AG20443 (cell line): ENCODE measurements at places on chromosomes 6 and 20.

GRCh38 chr6:5778317-5778857 is 228.3 kb downstream of the NRN1 start:
- no peak for DNase-seq

GRCh38 chr20:24838546-24839535 is 110.2 kb upstream of the CST7 start:
- DNase-seq, result peak; percentile 72

DNA sequence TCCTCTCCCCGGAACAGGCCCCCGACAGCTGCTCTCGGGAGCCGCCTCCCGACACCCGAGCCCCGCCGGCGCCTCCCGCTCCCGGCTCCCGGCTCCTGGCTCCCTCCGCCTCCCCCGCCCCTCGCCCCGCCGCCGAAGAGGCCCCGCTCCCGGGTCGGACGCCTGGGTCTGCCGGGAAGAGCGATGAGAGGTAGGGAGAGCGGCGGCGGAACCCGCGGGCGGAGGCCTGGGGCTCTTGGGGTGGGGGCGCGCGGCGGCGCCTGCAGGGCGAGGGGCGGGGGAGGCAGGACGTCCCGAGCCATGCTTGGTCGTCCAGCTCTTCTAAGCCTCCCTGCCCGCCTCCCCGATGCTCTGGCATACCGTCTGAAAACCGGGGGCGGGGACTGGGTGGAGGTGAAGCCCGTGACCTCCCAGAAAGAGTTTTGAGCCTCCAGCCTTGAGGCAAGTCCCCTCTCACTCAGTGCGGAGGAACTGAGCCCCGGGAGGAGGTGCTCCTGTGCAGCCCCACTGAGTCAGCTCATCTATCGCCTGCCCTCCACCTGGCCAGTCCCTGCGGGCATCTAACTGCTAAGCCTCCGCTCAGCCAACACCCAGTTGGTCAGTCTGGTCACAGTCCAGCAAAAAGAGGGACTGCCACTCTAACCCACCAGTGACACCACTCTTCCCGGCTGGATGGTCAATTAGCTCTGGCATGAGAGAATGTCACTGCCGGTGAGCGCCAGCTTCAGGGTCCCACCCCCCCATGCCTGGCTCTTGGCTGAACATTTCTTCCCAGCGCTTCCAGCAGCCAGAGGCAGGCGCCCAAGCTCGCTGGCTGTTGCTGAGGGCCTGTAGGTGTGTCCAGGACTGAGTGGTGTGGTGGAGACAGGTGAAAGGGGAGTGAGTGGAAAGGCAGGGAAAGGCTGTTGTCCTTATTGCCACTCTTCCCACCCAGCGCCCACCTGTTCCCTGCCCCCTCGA is 482 bp downstream of the DDR1 start:
- DNase-seq, result peak; percentile 58

DNA sequence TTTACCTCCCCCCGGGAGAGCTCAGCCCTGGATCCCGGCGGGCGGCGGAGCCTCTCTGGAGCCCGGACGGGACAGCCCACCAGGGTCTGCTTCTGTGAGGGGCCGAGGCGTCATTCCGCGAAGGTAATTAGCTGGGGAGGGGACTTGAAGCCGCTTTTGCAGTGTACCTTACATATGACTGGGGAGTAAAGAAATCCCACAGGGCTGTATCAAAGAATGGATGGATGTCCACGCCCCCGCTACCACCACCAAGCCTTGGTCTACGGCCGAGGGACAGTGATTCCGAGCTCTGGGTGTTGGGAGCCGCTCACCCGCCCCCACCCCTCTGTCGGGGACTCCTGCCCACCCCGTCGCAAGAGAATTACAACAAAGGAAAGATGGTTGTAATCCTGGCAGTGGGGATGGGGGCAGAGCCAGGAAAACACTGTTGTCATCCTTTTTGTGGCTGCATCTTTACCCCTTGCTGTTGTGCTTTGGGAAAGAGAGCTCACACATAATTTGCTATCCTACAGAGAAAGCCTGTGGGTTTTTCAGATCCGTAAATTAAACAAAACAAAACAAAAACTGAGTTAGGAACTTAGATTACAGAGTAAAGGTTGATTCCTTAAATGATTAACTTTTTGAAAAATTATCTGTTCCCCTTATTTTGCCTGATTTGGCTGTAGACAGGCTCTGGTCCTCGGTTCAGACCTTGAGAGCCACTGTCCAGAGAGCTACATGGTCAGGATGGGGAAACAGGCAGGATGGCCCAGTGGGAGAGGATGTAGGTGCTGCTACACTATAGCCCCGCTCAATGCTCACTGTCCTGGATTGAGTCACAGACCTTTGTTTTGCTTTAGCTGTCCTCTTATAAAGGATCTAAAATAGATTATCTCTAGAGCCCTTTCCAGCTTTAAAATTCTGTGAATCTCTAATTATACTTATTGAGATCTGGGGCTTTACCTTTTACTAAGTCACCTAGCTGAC is 997 bp upstream of the FBXO30 start:
- DNase-seq, result peak; percentile 58

GRCh38 chr6:94362061-94362864 is 942.9 kb upstream of the EPHA7 start:
- DNase-seq, result no peak

DNA sequence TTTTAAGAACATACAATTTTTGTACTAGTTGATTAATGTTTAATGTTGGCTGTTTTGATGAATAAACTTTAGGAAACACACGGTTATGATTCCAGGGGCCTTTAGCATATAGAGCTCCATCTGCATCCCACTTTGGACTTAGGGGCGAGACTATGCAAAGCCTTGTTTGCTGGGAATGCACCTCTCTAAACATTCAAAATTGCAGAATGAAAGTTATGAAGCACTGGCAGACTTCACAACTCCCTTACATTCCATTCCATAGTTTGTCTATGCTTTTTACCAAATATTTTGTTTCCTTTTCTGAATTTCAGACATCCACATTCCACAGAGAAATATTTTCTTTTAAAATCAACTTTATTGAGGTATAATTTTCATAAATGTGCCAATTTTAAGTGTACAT is 10.3 kb upstream of the TCP11 start:
- DNase-seq, result no peak

GRCh38 chr20:45780159-45780558 is 11.5 kb downstream of the WFDC3 start:
- DNase-seq, result no peak

GRCh38 chr6:1636971-1637871 is 27.5 kb downstream of the FOXC1 start:
- no peak for DNase-seq

- no peak for DNase-seq
Observed at GRCh38 chr20:1438361-1438760, 28.3 kb downstream of the NSFL1C start.

- DNase-seq, result no peak
Observed at GRCh38 chr20:40942006-40942405, 86.6 kb upstream of the TOP1 start.

- DNase-seq, result peak; percentile 25
Observed at GRCh38 chr6:139757784-139758183, 383.3 kb upstream of the CITED2 start.

- no peak for DNase-seq
Observed at GRCh38 chr20:63182425-63182824, 33.5 kb downstream of the YTHDF1 start.

GRCh38 chr20:5859608-5860007 is 90.7 kb downstream of the TRMT6 start:
- DNase-seq, result peak; percentile 33

GRCh38 chr20:18904624-18905023 is 91.0 kb downstream of the SCP2D1 start:
- DNase-seq, result peak; percentile 24

DNA sequence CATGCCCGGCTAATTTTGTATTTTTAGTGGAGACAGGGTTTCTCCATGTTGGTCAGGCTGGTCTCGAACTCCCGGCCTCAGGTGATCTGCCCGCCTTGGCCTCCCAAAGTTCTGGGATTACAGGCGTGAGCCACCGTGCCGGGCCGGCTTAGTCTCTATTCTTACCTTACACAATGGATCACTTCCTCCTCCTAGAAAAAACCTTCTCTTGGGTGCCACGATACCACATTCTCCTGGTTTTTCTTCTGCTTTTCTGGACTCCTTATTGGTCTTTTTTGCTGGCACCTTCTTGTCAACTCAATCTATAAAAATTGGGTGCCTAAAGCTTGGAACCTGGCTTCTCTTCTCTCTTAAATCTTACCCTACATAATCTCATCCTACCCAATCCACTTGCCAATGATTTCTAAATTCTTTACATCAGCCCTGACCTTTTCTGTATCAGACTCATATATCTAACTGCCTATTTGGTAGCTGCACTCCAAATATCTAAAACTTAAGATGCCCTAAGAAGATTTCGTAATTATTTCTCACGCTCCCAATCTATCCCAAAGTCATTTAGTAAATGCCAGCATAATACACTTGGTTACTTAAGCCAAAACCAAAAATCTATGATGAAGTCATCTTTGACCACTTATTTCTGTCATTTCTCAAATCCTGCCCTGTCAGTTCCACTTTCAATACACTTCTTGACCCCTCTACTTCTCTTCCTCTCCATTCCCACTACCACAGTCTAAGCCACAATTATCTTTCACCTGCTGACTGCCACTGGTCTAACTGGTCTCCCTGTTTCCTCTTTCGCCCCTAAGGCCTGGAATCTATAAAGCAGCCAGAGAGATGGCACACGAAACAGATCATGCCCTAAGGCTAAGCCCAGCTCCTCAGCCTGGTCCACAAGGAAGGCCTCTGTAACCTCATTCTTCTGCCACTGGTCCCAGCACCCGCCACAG is 43.2 kb downstream of the ELMO2 start:
- DNase-seq, result no peak

DNA sequence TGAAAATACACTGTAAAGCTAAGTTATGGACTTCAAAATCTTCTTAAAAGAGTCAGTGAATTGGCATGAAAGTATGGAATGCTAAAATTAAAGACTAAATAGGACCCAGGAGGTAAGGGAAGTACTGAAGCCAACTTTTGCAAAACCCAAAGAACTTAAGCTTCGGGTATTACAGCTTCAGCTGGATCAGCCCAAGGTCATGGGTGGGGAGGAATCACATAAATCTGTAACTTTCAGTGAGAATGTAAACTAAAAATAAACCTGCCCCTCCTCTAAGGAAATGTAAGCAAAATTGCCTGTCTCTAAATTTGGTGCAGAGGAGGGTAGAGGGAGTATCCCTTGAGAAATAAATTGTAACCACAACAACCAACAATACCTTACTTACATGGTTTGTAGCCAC is 4.4 kb upstream of the MUC21 start:
- DNase-seq, result no peak

DNA sequence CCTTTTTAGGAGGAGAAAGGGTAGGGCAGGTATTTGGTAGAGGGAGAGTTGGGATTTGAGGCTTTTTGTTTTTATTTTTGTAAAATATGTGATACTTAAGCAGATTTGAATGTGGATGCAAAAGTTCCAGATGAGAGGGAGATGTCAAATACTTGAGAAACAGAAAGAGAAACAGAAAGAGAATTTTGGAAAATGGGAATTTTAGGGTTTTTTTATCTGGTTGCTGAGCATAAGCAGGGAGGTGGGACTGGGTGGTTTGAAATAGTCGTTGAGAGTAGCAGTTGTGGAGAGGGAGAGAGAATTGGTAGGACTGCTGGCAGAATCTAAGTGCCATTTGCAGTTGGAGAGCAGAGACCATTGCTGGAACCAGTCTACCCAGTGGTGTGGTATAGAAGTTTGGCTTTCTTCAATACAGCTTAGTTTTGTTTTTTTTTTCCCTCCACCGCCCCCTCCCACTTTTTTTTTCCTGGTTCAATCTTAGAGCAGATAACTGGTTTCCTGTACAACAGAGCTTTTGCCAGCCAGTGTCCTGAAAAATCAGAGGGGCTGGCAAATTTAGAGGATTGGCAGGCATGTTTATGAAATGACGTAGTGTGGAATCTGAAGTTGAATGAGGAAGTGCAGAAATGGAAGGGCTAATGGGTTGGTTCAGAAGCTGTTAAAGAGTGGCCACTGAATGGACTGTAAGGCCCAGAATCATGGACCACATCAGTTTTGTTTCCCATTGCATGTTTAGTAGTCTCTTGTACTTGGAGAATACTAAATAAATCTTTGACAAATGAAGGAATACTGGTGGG is 68.7 kb downstream of the ATRN start:
- DNase-seq, result no peak

GRCh38 chr6:20722455-20722854 is 188.2 kb downstream of the CDKAL1 start:
- DNase-seq, result no peak

- DNase-seq, result no peak
Observed at GRCh38 chr6:129276461-129276860, 393.5 kb downstream of the LAMA2 start.

- peak; percentile 63 for DNase-seq
Observed at GRCh38 chr20:38435555-38435939, 419 bp upstream of the SNHG17 start.

DNA sequence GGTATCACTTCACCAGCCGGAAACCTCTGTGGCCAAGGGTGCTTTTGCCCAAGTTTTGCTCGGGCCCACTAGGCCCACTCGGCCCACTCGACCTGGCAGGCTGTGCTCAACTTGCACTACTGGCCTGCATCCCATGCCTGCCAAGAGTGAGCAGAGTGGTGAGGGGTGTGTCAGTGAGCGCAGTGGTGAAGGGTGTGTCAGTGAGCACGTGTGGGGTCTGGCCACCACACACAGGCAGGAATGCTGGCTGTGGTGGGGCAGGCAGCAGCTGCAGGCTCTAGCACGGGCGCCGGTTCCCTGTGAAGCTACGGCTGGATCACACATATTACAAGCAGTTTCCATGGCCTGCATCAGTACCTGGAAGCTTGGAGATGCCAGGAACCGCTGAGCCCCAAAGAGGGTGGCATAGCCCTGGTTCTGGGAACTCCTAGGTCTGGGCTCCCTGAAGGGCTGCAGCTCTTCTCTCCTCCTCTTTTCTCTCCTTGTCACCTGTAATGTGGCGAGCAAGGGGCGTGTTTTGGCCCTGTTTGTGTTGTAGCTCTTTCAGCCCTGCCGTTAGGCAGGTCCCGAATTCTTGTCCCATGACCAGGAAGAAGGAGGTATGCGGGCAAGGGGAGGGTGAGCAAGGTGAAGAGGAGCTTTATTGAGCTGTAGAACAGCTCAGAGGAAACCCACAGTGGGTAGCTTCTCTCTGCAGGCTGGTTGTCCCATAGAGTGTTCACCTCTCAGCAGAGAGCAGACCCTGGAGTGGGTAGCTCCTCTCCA is 51.0 kb upstream of the CLDN20 start:
- DNase-seq, result no peak

DNA sequence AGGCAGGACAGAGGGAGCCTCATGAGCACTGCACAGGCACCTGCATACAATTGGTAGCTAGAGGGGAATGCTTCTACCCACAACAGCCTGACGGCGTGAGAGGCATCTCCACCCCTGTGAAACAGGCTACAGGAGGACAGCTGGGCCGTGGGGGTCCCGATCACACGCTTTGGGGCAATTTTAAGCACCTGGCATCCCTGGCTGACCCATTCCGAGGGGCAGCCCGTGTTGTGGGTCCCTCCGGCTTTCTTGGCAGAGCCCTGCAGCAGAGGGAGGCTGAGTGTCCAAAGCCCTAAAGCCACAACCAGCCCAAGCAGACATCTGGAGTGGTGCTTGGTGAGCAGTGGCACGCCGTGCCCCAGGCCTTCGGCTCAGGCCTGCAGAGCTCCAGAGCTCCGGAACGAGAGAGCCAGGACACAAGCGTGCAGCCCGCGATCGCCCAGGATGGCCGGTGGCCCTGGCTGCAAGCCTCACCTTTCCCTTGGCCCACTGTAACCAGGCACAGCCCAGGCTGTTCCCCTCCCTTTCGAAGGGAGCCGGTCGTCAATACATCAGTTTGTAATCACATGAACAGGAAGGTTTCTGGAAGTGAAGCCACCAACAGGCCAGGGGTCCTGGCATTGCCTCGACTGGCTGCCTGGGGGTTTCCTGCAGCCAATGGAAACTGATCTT is 81.4 kb downstream of the DLL1 start:
- DNase-seq, result no peak

- no peak for DNase-seq
Observed at GRCh38 chr6:14693301-14694192, 552.3 kb upstream of the JARID2 start.

GRCh38 chr6:137926207-137926731 is 59.2 kb downstream of the TNFAIP3 start:
- peak; percentile 89 for DNase-seq
